Gastrocnemius medialis (tissue), 4 donors: ENCODE measurements at places on chromosomes 3 and 15. TPM values are rescaled to one million over a fixed set of nuclear protein-coding genes. Genes with fewer than 3 reads are reported as not detected.

Gene SEMA3B
- total RNA-seq, result 3.1 TPM

Gene SLC6A20
- 0.49 TPM for total RNA-seq

Gene VEPH1
- not detected for total RNA-seq

Gene CSPG5
- total RNA-seq, result 0.16 TPM

DNA sequence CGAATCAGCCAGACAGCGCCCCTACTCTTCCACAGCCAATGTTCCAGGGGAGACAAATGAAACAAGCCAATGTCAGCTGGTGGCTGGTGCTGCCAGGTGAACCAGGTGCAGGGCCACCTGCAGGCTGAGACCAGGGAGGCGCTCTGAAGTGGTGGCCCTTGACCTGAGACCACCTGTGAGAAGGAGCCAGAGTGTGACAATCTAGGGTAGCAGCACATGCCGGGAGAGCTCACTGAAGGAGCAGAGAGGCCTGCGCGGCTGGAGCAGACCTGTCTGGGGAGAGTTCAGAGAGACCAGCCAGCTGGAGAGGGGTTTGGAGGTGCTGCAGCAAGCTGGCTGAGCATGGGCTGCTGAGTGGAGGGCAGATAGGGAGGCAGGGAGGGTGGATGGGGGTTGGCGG lies 693 bp upstream of the STAB1 start:
- peaks cover 32% of the 10 kb centered on the region for H3K4me1 ChIP-seq
- no peaks in the 10 kb centered on the region for H3K27me3 ChIP-seq
- DNase-seq, result no peak
- no peak overlapping the region for H3K4me3 ChIP-seq

GRCh38 chr15:76176487-76177085 lies 116.8 kb downstream of the TMEM266 start:
- peak overlapping the region; percentile 97 for H3K27ac ChIP-seq
- peaks cover 54% of the 10 kb centered on the region for H3K4me1 ChIP-seq
- no peaks in the 10 kb centered on the region for H3K36me3 ChIP-seq
- H3K27me3 ChIP-seq, result no peaks in the 10 kb centered on the region
- DNase-seq, result peak; percentile 97

DNA sequence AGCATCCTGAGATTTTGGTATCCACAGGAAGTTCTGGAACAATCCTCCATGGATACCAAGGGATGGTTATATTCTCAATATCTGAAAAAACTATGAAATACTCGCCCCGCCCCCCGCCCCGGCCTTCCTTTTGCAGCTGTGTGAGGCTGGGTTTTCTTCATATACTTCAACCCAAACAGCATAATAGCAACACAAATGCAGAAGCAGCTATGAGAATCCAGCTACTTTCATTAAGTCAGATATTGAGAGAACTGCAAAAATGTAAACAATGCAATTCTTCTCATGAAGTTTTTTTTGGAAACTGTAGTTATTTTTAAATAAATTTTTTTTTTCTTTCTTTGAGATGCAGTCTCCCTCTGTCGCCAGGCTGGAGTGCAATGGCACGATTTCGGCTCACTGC lies 10.9 kb upstream of the IDH2 start:
- DNase-seq, result no peak
- no peaks in the 10 kb centered on the region for H3K4me1 ChIP-seq
- H3K36me3 ChIP-seq, result no peaks in the 10 kb centered on the region
- no peaks in the 10 kb centered on the region for H3K27me3 ChIP-seq
- H3K4me3 ChIP-seq, result no peak overlapping the region

DNA sequence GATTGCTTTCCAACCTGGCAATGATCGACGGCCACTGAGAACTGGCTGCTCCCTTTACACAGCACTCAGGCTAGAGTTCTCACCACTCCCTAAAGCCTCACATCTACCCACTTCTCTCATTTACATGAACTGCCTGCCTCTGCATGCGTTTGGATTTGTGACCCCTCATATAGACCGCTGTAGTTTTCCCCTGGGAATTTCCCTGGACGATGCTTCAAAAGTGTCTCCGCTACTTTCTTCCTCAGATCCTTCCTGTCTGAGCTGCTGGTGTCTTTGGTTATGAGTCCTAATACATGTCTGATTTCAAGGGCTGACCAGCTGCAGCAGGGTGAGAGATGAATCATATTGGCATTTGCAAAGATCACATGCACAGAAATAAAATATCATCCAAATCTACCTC lies 116.7 kb upstream of the ETV5 start:
- H3K4me1 ChIP-seq, result peaks cover 52% of the 10 kb centered on the region
- H3K27me3 ChIP-seq, result no peaks in the 10 kb centered on the region
- H3K36me3 ChIP-seq, result no peaks in the 10 kb centered on the region
- no peak overlapping the region for H3K4me3 ChIP-seq
